HTR-8/SVneo (cell line): ENCODE measurements at places on chromosomes 1 and 21.

- no peak for DNase-seq
Measured at GRCh38 chr1:3687504-3687903, 35.2 kb downstream of the TP73 start.

DNA sequence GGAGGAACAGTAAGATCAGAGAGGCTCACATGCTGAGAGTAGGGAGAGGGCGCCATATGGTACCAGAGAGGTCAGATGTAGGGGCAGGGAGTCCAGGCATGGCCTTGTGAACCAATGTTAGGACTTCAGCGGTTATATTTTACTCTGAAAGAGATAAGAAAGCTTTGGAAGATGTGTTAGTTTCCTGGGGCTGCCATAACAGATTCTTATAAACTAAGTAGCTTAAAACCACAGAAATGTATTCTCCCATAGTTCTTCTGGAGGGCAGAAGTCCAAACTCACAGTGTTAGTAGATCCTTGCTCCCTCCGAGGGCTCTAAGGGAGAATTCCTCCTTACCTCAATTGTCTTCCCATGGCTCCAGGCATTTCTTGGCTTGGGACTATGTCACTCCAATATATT lies 502.5 kb upstream of the ADGRL2 start:
- no peak for DNase-seq

GRCh38 chr1:177873238-177873637 lies 96.6 kb downstream of the SEC16B start:
- DNase-seq: peak; percentile 46

GRCh38 chr1:230517786-230518185 lies 91.7 kb upstream of the PGBD5 start:
- DNase-seq: no peak

- no peak for DNase-seq
Measured at GRCh38 chr1:153921803-153922075, 1.0 kb downstream of the GATAD2B start.

DNA sequence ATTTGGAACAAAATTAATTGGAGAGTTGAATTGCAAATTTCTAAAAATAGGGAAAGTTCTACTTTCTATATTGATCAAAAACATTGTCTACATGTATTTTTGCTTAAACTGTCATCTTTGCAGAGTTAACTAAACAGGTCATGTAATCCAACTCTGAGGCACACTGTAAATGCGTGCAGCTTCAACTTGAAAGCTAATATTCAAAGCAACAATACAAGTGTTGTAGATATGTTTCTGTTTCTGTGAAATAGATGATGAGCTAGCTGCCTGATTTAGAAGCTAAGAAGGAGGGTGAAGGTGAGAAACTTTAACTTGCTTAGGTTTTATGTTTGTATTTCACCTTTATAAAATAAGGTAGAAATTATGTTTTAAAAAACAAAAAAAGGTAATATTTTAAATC lies 77.2 kb downstream of the IVNS1ABP start:
- no peak for DNase-seq

- DNase-seq: no peak
Measured at GRCh38 chr1:9260059-9260766, 25.6 kb downstream of the H6PD start.

DNA sequence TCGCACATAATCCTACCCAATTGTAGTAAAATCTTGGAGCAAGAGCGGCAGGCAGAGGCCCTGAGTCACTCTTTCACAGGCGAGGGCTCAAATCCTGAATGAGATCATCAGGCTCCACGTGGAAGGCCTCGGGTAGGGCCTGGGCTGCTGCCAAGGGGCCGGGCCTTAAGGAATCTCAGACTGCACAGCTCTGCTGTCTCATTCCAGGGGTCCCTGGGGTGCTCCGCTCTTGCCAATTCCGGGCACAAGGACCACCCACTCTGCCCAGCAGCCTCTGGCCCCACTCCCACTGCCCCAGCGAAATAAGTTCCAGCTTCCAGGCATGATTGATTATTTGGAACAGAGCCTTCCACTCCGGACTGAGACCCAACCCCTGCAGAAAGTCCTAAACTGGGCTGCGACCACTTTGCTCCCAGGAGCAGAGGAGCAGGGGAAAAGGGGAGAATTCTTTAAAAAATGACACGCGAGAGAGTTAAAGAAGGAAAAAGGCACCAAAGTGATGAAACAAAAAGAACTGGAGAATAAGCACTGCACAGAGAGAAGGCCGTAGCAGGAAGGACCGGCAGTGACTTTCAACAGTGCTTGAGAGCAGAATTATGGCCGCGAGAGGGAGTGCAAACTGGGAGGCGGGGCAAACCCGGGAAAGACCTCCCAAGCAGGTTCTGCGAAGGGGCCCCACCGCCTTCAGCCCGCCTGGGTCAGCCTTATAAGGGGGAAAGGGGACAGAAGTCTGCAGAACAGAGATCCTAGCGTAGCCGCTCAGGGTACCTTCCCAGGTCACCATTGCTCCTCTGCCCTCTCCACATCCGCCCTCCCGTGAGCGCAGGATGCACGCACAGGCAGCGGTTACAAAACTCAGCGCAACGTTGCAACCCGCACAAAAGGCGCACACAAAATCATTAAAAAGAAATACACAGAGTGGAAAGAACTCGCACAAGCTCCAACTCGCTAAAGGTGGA lies 2.0 kb downstream of the ADAMTS1 start:
- peak; percentile 90 for DNase-seq

GRCh38 chr1:41658431-41659158 lies 174.1 kb upstream of the EDN2 start:
- no peak for DNase-seq

- DNase-seq: no peak
Measured at GRCh38 chr1:74341702-74342339, 106.6 kb downstream of the TNNI3K start.

DNA sequence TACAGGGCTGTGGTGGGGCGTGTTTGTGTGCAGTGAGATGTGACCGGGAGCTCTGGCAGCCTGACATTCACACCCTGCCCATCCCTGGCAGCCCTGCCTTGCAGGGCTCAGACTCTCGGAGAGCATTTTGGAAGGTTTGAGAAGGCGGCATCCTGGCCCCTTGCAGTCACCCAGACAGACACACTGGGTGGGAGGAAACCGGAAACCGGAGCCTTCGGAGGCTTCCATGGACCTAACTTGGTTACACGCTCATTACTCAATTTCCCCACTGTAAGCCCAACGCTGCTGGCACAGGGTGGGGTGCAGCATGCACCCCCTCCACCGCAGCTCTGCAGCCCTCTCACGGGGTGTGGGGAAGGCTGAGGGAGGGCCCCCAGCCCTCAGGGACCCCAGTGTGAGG lies 22.2 kb upstream of the RSPO1 start:
- DNase-seq: no peak

DNA sequence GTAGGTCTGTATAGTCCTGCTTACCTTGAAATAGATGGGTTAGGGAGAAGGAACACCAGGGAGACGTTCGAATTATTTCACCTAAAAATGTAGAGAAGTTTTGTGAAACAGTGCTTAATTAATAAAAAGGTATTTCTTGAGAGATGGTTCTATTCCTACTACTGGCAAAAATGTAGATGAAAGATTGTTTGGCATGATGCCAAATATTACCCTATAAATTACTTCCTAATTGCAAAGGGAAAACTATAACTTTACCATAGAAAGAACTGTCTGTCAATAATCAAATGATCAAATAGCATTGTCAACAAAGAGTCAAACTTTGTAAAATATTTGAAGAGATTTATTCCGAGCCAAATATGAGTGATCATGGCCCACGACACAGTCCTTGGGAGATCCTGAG lies 4.2 kb upstream of the ACADM start:
- no peak for DNase-seq

DNA sequence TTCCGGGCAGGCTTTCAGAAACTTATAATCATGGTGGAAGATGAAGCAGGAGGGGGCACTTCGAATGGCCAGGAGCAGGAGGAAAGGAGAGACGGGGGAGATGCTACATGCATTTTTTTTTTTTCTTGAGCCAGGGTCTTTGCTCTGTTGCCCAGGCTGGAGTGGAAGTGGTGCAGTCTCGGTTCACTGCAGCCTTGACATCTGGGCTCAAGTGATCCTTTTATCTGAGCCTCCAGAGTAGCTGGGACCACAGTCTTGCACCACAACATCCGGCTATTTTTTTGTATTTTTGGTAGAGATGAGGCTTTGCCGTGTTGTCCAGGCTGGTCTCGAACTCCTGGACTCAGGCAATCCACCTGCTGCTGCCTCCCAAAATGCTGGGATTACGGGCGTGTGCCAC lies 61.6 kb downstream of the SELENOF start:
- DNase-seq: no peak

DNA sequence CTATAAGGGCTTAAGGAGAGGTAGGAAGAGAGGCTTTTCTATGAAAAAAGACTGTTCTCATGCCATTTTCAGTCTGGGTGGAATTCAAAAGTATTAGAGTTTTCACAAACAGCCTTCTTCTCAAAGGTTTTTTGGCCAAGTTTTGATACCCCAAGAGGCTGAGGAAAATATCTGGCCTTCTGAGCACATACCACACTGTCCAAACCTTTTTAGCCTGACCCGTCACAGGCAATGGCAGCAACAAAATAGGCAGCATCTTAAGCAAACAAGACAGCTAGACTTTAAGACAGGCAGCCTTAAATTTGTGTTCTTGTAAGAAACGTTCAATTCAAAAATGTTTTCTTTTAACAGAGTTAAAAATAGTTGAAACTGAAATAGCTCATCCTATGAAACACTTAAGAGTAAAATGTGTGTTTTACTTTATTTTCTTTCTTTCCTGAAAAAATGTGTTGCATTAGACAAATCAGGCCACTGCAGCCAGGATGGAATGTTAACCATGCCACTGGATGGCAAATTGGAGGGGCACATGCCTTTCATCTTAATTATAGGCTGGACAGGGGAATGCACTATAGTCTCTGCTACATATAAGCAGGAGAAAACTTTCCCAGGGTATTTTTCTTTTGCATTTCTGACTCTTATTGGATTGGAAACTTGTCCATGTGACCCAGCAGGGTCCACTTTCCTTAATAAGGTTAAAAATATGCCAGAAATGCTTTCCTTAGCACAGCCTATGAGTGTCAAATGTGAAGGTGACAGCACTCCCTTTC lies 315.0 kb downstream of the TGFB2 start:
- peak; percentile 21 for DNase-seq

GRCh38 chr1:21906173-21907078 lies 30.7 kb downstream of the HSPG2 start:
- DNase-seq: no peak

DNA sequence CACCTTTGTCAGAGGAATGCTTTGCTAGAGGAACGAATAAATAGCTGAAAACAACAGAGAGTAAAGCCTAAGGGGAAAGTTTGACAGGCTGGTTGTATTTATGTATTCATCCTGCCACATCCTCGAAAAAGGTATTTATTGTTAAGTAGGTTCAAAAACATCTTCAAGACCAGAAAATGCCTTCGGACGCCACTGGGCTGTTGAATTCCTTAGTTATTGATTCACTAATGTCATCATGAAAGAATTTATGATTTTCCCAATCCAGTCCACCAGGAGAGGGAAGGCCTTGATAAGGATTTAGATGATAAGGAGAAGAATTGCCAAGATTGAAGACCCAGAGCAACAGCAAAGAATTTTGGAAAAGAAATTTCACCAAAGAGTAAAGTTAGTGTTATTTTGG lies 35.2 kb upstream of the MAB21L3 start:
- DNase-seq: peak; percentile 5

DNA sequence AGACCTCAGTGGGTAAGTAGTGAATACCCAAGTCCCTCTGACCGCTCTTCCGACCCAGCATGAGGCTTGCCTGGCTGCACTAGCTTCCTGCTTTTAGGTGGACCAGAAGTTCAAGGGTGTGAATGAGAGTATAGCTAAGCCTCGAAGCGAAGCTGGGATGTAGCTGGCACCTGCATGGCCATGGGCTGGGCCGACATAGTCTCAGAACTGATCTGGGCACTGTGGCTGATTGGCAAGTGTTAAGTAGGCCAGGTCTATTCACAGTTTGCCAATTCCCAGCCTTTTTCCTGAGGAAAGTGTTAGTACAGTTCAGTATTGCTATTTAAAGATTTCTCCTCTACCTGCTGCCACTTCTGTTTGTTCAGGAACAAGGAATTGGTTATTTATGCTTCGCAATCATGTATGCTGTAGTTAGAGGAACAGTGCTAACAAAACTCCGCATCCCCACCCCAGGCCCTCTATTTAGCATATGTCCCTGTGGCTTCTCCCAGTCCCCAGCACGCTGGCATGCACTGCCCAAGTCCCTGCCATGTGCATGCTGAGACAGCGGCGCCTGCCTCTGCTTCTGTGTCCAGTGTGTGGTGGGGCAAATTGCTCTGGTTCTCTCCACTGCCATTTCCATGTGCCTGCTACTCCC lies 16.3 kb downstream of the SPATA46 start:
- DNase-seq: no peak

DNA sequence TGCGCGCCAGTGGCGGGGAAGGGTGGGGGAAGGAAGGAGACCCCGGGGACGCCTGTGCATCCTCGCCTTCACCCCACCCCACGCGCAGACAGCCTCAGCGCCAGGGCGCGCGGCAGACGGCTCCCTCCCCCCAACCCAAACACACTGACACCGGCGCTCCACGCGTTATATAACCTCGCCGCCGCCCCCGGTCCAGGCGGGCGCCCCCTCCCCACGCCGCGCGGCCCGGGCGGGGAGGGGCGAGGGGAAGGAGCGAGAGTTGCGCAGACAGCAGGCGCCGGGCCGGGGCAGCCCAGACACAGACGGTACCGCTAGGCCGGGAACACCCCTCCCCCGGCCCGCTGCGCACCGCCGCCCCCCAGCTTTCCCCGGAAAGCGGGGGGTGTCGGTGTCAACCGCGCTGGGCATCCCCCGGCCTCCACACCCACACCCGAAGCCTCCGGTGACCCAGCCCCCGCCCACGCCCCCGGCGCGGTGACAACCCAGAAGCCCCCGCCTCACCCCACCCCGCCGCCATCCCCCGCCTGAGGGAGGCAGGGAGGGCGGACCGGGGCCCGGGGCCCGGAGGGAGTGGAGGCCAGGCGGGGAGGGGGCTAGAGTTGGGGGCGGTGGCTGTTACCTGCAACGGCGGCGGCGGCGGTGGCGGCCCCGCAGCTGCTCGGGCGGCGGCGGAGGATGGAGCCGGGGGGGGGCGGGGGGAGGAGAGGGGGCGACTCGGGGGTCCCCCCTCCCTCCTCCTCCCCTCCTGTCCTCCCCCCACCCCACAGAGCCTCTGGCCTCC lies 432 bp downstream of the AKT3 start:
- peak; percentile 28 for DNase-seq

GRCh38 chr21:28458446-28458845 lies 534.2 kb downstream of the LTN1 start:
- no peak for DNase-seq

DNA sequence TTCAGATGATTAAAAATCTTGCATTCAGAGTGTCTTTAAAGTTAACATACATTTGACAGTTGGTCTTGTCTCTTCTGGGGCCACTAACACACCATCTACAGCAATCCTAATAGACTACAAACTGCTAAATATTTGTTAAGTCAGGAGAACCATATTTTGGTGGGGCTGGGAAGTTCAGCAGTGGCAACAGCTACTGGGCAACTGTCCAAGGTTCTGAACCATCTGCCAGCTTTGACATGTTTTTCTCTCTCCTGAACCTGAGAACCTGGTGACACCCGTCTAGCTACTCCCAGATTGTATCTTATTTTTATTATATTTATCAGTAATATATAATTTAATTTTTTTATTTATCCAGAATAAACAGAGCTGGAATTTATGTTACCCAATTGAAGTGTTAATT lies 199.0 kb upstream of the DPYD start:
- DNase-seq: no peak

- DNase-seq: no peak
Measured at GRCh38 chr1:198638894-198639635, at the start of gene PTPRC. Gene PTPRC (plus strand): TSS chr1:198639040. CDS start chr1:198639269, 229 bp downstream.
